ENCODE measurements at places on chromosomes 13 and 19.

DNA sequence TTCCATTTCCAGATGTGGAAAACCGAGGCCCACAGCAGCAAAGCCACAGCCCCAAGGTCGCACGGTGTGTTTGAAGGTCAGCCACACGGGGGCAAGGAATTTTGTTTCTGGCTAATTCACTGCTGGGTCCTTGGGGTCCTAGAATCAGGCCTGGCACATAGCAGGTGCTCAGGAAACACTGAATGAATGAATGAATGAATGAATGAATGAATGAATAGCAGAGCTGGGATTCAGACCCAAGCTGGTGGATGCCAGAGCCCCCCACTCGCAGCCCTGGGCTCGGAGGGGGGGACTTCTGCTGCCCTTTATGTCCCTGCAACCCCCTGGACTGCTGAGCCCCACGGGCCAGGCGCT is 37.0 kb downstream of the ZNRF4 start:
- no peak for DNase-seq

DNA sequence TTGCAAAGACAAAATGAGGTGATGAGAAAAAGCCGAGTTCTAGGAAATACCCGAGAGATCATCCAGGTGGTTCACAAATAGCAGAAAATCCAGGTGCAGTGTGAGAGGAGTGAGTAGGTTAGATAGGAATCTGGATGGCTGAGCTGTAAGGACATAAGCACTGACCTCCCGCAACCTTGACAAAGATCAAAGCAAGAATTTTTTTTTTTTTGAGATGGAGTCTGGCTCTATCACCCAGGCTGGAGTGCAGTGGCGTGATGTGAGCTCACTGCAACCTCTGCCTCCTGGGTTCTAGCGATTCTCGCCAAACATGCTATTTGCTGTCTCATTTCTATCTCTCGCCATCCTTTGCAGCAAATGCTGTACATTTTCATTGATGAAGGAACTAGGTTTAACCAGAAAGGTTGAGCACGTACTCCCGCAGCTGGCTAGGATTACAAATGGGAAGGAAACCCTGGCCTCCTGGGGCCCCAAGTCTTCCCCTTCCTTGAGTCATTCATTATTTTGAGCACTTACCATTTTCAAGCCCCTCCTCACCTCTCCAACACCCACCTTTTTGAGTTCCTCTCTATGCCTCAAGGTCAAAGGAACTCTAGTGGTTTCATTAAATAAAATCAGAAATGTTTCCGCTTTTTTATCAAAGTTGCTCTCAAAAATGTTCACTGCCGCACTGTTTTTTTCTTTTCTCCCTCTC is 38.8 kb downstream of the NLRP12 start:
- DNase-seq: no peak

- DNase-seq: no peak
These were observed 2.4 kb downstream of the NCAN start for GRCh38 chr19:19214159-19214490.

GRCh38 chr19:6381030-6381750 is 5.5 kb upstream of the PSPN start:
- no peak for DNase-seq

DNA sequence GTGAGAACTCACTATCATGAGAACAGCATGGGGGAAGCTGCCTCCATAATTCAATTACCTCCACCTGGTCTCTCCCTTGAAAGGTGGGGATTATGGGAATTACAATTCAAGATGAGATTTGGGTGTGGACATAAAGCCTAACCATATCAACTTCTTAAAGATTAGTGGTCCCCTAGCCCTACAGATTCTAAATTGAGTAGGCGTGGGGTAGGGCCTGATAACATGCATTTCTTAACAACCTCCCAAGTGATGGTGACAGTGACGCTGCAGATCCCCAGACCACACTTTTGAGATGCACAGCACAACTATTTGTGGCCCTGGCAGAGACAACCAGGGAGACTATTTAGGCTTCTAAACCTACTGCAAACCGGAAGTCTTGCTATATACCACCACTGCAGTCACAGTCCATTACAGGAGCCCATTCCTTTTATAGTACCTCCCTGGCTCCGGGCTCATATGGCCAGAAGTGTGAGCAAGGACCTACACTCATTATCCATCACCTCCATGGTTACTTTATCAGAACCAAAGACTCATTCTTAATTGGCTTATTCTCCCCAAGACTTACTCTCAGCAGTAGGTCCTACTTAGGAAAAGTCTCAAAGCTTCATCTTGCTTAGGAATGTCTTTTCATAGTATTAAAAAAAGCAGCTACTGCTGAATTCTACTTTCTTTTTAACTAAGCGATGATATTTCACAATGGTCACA is 2.1 kb upstream of the DPY19L3 start:
- no peak for DNase-seq

- peak; percentile 37 for DNase-seq
These were observed 236.0 kb downstream of the PCDH9 start for GRCh38 chr13:66994097-66994496.

- DNase-seq: peak; percentile 85
These were observed 3.6 kb upstream of the MYO1F start for GRCh38 chr19:8580710-8581281.

DNA sequence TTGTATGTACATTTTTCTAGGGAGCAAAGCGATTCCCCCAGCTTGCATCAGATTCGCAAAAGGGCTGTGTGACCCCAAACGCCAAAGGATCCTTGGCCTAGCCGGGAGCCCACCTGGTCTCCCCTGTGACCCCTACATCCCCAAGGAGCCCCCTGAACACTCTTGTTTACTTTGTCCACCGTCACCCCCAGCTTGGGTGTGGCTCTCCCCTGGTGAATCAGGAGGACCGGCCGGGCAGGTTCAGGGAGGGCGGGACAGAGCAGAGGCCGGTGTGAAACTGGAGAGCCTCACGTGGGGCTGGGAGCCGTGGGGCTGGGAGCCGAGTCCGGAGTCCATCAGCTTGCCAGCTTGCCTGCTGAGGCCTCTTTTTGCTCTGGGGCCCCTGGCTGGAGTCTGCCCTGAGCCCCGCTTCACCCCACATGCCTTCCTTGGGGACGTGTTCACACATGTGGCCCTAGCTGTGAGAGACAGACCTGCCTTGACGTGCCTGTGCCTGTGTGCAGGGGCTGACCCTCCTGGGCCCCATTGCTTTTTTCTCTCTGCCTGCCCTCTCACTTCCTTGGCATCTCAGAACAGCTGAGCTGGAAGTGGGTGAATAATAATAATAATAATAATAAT is 2.0 kb downstream of the ITPKC start:
- no peak for DNase-seq

DNA sequence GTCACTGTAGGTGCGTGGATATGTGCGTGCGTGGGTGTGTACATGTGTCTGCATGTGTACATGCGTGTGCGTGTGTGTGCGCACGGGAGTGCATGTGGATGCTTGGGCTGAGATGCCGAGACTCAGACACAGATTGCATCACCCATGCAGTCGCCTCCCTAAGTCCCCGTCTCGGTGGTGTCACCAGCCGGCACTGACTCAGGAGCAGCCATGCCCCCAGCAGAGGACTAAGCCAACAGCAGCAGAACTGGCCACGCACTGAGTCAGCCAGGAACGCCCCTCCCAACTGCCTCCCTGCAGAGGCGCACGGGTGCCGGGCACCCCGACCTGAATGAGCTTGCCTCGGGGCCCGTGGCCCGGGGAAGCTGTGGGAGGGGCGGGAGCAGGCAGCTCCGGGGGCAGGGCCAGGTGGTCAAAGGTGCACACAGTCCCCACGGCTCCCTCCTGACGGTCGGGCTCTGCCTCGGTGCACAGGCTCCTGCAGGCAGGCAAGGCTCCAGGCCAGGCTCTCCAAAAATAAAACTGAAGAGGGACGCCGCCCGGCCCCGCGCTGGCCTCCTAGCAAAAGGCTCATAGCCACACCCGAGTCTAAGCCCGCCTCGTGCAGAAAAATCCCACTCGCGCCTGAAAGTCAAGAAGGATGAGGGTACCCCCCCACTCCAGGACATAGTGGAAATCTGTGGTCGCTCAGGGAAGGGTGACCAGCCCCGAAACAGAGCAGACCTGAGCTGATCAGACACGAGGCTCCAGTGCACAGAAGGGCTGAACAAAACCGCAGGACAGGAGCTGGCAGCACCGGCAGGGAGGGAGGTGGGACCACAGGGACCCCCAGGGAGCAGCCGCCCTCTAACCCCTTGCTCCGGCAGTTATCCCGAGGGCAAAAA is 49.2 kb downstream of the GADD45B start:
- no peak for DNase-seq

- no peak for DNase-seq
These were observed 767.2 kb upstream of the SLC10A2 start for GRCh38 chr13:103833294-103833852.

GRCh38 chr13:97327506-97328221 is 105.5 kb downstream of the MBNL2 start:
- DNase-seq: no peak

DNA sequence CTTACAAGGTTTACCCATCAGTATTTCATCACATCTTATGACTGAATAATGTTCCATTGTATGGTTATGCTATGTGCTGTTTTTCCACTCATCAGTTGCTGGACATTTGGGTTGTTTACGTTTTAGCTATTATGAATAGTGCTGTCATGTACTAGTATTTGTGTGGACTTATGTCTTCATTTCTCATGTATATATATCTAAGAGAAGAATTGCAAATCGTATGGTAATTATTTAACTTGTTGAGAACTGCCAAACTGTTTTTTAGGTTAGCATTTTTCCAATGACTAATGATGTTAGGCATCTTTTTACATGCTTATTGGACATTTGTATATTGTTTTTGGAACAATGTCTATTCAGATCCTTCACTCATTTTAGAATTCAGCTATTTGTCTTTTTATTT is 368.3 kb downstream of the LMO7 start:
- no peak for DNase-seq

Data from CD4-positive, alpha-beta T cell treated with Interleukin-1 beta for 1 hour (primary cell).